IMR-90 (cell line): ENCODE measurements at places on chromosomes 1 and 21.

- no peak for DNase-seq
Measured at GRCh38 chr1:223641523-223642039, 23.9 kb downstream of the CAPN8 start.

DNA sequence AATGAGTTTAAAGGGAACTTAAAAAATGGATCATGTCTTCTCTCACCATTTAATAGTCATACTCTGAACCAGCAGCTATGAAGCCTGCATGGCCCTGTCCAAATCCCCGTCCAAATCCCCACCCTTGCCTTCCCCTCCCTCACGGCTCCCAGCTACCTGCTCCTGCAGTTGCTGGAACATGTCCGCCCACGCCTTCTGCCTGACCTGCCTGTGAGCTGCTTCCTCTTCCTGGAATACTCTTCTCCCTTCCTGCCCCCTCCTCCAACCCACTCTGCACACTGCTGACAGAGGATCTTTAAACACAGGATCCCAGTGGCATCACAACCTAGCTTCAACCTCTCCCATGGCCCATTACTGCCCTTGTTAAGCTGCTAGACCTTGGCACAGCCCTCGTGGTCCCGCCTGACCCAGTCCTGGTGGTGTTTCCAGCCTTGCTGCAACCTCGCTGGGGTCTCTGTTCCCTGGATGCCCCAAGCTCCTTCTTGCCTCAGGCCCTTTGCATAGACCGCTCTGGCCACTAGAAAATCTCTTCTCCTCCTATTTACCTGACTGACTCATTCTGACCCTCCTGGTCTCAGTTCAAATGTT, 118.3 kb downstream of the PTPRU start:
- no peak for DNase-seq

- DNase-seq = no peak
Measured at GRCh38 chr1:4668743-4669700, 14.6 kb downstream of the AJAP1 start.

GRCh38 chr1:213032651-213033050, 17.0 kb upstream of the ANGEL2 start:
- no peak for DNase-seq

DNA sequence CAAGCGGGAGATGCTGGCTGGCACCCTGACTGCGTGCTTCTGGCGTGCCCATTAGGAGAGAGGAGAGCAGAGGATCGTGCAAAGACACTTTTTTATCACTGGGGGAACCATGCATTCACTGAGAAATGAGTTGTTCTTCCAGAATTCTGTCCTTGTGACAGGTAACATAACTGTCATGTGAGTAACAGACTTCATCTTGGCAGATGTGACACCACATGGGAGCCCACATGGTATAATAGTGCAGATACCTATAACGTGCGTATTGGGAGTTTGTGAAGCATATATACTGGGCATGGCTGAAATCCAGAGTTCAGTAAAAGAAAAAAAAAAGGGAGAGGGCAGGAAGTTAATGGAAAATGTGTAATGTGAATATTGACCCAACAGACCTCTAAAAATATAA, 159.6 kb upstream of the BACE2 start:
- no peak for DNase-seq

DNA sequence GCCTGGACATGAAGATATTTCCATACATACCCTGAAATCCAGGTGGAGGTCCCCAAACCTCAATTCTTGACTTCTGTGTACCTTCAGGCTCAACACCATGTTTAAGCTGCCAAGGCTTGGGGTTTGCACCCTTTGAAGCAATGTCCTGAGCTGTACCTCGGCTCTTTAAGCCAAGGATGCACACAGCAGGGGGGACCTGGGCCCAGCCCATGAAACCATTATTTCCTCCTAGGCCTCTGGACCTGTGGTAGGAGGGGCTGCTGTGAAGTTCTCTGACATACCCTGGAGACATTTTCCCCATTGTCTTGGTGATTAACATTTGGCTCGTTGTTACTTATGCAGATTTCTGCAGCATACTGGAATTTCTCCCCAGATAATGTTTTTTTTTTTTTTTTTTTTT, 184.3 kb upstream of the RGS18 start:
- DNase-seq = no peak

DNA sequence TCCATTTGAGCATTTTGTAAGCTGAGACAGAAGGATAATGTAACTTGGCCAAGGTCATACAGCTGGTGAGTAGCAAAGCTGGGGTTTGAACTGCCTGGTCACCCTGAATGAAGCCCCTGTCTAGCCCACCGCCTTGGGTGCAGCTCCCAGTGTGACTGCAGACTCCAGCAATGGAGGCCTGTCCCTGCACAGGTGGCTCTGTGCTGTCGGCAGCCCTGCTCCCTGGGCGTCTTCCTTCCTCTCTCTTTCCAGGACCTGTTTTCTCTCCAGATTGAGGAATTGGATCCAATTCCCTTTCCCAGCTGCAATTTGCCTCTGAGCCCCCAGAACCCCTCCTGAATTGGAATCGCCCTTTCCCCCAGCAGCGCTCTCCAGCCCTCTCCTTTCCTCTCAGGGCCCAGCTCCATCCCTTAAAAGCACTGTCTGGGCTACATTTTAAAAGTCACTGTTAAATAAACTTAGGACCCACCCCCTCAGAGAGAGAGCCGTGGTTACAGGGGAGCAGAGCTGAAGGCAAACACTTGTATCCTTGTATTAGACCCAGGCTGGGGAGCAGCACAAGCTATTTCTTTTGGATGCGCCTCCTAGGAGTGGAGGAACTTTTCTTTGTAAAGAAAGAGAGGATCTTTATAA, 161.4 kb upstream of the LMO4 start:
- DNase-seq = no peak

GRCh38 chr1:9503001-9503675, 36.1 kb upstream of the SLC25A33 start:
- DNase-seq = no peak

DNA sequence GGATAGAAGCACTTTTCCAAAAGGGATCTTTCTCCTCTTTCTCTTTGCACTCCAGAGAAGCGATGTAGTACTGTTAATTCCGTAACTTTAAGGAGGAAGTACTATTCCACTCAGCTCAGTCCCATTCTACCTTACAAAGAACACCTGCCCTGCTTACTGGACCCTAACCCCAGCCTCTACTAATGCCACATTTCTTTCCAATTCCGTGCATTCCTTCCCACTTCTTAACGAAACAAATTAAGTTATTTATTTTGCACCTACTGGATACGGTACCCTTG, 511 bp downstream of the NDC1 start:
- DNase-seq = no peak

GRCh38 chr1:159532922-159533321, 2.9 kb downstream of the OR10J5 start:
- no peak for DNase-seq

GRCh38 chr1:171134204-171134923, 43.7 kb downstream of the FMO3 start:
- no peak for DNase-seq

DNA sequence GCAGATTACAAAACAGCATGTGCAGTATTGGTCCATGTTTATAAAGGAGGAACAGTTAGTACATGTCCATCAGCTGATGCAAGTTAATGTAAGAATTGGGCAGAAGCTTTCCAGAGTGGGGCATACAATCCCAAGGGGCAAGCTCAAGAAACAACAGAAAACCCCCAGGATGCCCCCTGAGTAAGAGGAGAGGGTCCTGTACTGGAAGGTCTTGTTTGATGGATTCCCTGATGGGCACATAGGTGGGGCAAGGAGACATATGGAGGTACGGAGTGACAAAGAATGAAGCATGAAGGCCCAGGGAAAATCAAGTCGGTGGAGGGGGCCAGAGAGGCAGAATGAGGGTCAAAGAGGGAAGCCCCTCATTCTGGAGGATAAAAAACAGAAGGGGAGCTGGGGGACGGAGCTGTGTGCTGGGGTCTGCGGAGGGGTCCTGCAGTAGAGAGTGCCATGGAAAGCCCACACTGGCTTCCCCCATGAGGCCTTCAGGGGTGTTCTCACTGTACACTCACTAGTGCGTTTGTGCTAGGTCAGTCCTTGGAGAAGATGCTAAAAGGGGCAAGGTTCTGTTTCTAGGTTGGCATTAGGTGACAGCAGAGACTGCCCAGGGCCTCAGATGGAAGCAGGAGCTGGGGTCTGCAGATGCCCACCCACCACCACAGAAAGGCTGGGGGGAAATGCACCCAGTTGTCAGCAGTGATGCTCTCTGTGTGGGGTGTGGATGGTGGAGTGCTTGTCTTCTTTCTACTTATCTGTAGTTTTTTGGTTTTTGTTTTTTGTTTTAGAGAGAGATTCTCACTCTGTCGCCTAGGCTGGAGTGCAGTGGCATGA, 12.5 kb upstream of the MATN1 start:
- DNase-seq = no peak

DNA sequence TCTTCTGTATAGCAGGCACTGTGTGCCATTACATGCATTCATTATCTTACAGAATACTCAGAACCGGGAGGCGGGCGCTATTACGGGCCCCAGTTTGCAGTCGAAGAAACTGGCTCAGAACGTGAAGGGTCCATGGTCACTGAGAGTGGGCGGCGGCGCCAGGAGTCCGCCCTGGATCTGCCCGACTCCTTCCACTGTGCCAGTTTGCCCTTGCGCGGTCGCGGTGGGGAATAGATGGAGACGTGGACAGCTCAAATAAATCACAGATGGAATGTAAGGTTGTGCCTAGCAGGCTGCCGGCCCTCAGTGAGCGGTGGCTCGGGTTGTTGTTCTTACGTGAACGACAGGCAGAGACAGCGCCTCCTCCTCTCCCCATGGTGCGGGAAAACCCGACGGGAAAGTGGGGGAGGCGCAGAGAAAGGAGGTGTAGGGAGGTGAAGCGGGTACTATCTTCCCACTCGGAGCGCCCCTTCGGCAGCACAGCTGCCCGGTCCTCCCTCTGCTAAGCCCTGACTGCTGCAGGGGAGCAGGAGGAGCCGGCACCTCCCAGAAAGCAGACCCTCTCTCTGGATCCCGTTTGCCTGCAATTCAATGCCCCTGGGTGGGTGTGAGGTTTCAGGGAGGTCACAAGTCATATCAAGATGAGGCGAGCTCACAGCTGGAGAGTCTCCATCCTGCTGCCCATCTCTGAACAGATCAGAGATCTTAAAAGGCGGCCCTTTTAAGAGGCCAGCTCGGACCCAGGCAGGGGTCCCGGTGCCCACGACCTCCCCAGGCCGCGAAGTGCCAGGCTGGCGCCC, 1.1 kb downstream of the COL9A2 start:
- no peak for DNase-seq

DNA sequence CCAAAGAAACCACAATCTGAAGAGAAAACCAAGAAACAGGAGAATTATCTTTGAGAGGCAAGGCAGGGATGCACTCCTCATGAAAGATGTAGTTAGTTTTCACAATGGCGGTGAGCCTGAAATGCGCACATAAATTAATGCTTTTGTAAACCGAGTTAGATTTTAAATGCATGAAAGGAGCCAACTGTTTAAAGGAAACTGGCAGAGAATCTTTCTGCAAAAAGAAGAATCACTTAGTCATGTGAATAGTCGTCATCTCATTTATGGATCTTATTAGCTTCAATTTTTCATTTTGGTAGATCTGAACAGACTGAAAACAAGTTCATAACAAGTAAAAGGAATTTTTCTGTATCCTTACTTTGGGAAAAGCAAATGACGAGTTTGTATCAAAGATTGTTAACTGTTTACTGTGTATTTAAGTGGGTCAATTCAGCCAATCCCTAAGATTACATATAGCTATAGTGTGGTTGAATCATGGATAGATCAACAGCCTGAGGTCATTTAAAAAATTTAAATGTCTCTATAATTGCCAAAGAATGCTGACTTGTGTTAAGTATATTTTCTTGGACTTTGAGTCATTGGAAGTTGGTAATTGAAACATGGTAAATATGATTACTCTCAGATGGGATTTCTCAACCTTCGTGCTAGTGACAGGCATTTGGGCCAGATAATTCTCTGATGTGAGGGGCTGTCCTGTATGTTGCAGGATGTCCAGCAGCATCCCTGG, 226.6 kb upstream of the KAZN start:
- DNase-seq = no peak
